ENCODE measurements at places on chromosomes 6 and 20.
A peak's percentile ranks its signal among the peaks of the same experiment; 100 is the strongest.

DNA sequence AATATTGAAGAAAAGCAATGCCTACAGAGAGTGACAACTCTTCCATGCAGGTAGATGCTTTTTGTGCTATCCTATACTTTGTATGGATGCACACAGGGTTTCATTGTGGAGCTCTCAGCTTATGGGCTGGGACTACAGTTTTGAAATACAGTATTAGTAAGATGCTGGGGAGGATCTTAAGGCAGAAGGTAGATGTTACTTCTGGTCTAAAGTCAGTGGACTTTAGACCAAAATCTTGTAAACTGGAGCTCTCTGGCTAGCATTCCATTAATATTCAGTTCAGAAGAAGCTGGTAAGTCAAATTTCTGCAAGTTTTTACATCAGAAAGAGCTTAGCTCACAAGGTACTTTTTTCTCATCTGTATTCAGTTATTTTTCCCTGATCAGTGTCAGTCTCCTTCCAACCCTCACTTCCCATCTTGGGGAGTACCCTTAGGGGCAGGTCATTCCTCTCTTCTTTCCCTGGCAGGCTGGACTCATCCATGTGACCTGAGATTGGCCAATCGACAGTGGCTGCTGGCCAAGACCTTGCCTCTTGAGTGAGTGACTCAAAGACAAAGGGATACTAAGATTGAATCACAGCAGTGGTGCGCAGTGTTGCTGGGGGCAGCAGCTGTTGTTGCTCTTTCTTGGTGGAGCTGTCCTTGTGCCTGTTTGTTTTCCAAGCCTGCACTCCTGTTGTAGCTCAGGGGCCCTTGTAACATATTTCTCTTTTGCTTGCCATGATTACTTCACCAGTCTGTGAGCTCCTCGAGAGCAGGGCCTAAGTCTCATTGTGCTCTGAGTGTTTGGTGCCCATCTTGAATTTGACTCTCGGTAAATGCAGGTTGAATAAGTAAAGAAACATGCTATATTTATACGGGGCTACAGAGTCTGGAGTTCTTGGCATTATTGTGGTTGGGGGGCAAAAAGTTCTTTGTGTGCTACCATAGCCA, 2.8 kb upstream of the PHF20 start:
- DNase-seq = peak; percentile 96

- peak; percentile 72 for DNase-seq
Observed at GRCh38 chr6:47722194-47722593, 23.8 kb downstream of the ADGRF4 start.

GRCh38 chr6:106064756-106065155, 21.4 kb upstream of the PRDM1 start:
- DNase-seq = no peak

GRCh38 chr6:34154668-34155447, 9.0 kb upstream of the GRM4 start:
- DNase-seq = no peak

GRCh38 chr20:48096212-48096875, 311.1 kb upstream of the SULF2 start:
- DNase-seq = no peak

DNA sequence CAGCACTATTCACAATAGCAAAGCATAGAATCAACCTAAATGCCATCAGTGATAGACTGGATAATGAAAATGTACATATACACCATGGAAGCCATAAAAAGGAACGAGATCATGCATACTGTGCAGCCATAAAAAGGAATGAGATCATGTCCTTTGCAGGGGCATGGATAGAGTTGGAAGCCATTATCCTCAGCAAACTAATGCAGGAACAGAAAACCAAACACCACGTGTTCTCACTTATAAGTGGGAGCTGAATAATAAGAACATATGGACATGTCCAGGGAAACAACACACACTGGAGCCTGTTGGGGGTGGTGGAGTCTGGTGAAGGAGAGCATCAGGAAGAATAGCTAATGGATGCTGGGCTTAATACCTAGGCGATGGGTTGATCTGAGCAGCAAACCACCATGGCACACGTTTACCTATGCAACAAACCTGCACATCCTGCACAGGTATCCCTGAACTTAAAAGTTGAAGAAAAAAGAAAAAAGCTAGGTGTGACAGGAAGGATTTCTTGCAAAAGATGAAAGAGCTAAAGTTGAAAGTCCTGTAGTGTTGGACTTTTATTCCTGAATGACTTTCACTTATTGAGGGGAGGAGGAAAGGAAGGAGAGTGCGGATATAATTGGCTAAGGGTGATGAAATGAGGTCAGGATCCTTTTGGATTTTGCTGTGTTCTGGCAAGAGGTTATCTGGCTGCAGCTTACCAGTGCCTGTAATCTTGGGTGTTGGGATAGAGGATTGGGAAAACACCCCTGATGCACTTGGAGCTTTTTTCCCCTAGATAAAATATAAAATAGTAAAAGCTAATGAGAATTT, 8.5 kb downstream of the TRMT11 start:
- no peak for DNase-seq

- no peak for DNase-seq
Observed at GRCh38 chr6:99780556-99780885, 173.9 kb downstream of the PRDM13 start.

GRCh38 chr6:142845624-142846458, 99.1 kb downstream of the HIVEP2 start:
- DNase-seq = peak; percentile 64

- no peak for DNase-seq
Observed at GRCh38 chr6:16659466-16660156, 101.6 kb downstream of the ATXN1 start.

- no peak for DNase-seq
Observed at GRCh38 chr6:143299253-143300166, 151.0 kb downstream of the ADAT2 start.

- no peak for DNase-seq
Observed at GRCh38 chr6:16305246-16305725, 66.9 kb downstream of the GMPR start.

DNA sequence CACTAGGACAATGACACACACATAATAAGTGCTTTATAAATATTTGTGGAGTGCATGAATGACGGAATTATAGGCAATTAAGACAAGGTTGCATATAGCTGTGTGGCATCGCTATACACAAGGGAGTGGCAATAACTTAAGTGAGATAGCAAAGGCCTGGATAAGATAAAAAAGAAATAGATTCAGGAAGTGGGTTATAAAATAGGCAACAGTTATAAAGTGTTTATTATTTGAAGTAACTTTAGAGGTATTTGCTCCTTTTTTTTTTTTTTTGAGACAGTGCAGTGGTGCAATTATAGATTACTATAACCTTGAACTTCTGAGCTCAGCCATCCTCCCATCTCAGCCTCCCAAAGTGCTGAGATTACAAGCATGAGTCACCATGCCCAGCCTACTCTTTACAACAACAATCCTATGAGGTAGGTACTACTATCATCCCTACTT, 75.9 kb upstream of the LOC128125822 start:
- DNase-seq = no peak

DNA sequence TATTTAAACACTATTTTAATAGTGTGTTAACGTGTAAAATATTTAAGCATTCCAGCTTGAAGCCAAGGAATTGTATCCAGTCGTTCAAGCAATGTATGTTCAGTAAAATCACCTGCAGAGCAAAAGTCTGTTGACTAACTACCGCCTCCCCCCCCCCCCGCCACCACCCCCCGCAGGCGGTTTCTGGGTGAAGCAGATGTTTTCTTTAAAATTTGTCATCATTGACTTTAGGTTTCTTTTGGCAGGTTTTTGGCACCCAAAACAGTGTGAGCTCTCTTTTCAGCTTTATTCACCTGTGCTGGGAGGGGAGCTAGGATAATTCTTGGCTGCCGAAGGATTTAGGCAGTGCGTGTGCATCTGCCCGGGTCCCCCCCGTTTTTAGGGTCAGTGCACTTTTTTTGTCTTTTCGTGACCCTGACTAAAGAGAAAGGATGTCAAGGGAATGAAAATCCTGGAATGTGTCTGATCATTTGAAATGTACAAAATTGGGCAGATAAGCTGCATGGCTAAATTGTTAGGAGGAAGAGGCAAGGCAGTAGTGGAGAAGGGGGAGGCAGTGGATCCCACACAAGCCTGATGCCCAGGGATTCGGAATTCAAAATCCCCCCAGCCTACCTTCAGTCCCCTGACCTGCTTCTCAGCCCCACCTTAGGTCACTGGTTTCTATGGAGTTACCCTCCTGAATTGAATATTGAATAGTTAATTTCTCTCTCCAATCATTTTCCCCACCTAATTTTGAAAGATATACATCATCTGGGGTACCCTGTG, 1.1 kb downstream of the EDN1 start:
- peak; percentile 50 for DNase-seq

DNA sequence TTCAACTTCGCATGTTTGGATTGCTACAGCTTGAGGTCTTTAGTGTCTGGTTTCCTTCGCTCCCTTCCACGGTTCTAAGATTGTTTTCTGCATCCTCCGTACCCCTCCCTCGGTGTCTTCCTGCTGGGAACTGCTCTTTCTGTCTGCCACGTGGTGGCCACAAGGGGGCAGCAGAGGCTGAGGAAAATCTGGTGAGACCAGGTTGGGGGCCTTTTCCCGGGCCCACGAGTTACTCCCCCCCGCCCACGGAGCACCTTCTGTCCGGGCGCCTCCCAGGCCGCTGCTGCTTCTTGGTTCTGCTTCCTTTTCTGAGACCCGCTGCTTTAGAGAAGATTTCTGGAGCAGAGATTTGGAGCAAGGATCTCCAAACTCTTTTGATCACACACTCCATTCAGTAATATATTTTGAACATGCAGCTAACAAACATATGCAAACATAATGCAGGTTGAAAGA, 21.1 kb upstream of the NOTCH4 start:
- DNase-seq = peak; percentile 33

DNA sequence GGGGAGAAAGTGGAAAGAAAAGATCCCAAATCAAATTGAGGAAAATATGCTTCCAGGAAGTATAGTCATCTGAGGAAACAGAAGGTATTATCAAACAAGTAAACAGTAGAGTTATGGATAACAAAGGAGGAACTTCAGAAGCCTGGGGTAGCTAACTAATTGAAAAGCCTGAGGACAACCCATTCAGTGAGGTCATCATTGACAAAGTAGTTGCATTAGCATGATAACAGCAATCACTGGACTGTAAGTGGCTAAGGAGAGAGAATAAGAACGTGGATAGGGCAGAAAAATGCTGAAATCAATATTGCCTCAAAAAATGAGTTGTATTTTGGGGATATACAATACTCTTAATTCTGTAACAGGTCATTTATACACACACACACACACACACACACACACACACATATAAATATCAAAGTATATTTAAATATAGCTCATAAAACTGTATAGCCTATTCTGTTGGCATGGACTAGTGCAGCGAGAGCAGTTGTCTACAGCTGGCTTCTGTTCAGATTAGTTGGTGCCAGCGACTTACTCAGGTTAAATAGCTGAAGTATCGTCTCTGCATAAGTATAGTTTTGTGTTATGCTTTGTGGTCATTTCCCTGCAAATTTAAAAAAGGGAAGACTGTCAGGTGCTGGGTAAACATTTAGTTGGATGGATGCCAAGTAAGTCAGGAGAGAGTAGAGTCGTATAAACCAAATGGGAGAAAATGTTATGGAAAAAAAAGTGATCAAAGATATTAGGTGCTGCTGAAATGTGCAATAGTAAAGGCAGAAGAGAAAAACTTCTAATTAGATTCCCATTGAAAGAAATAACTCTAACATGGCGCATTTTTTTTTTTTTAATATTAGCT, 33.8 kb upstream of the CTAGE9 start:
- DNase-seq = no peak

DNA sequence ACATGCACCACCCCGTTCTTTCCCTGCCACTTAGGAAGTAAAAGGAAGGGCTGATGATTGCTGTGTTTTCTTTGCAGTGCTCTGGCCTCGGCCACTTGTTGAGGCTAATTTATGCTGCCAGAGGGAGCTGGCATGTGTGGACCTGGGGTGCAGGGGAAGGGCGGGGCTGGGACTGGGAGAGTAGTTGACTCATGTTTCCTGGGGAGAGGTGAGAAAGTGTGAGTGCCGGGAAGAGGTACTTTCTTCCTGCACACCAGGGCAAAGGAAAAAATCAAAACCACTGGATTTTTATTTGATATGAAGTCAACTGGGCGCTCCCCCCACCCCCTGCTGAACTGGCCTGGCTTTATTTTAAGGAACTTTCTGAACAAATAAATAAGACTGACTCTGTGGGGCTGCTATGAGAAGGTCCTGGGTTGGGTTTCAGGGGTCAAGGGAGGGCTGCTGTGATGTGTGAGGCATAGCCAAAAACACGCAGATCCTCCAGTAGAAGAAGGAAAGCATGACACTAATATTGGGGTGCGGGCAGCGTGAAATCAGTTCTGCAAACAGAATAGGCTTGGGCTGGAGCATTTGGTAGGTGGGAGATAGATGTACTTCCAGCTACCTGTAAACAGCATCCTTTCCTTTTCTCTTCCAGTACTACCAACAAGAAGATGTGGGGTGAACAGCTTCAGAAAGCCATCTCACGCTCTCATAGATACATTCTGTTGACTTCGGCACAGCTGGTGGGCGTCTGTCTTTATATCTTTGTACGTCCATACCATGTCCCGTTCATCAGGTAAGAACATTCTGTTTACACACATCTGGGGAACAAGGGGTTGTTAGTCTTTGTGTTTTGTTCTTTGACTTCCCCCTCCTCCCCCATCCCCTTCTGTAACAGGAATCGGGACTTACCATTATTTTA, 87.5 kb downstream of the SYNJ2 start:
- DNase-seq = peak; percentile 93

DNA sequence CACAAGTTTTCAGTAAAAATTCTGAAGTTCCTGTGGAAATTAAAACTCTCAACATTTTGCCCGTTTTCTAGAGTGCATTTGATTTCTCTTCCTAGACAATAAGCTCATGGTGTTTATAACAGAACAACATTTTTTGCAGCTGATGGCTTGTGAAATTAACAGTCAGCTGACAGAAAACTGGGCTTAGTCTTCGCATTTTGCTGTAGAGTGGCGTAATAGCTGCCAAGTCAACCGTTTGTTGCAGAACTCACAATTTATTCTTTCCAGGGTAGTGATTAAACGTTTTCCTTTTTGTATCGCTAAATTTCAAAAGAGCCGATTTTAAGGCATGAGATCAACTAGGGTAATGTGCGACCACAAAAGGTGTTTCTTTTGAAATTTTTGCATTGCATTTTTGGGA, 1.4 kb downstream of the SPO11 start:
- DNase-seq = no peak

- DNase-seq = no peak
Observed at GRCh38 chr20:19936466-19937200, 80.5 kb upstream of the NAA20 start.

DNA sequence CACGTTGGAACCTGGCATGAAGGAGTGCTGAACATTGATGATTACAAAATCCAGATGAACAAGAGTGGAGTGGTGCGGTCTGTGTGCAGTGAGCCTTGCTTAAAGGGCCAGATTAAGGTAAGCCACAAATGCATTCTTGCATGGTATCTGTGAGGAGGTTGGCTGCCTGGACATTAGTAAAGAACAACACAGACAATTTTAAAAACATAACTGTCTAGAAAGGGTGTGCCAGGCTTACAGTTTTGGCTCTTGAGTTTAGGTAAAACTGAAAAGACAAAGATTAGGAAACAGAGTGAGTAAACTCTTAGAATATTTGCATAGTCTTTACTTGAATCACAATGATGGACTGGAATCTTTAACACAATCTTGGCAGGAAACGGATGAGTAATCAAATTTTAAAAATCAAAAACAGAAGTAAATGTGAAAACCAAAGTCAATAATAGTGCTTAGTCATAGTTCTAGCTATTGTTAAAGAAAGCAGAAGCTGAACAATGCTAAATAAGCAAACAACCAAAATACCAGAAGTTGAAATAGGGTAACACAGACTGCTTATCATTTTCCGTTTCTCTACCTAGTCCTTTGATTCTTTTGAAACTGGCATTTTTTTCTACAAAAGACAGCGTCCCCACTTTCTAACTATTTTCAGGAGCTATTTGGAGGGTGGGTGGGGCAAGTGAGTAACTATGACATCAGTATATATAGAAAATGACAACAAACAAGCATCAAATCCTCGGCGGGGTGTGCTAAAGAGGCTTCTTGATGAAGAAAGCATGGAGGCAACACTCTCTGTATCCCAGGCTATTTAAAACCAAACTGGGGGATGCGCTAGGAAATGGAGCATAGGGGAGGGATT, 185.8 kb upstream of the RAB32 start:
- peak; percentile 70 for DNase-seq
